Activated T-cell treated with anti-CD3 and anti-CD28 coated beads, Interleukin-2, amount 50 U/mL, for 48 hours (primary cell): ENCODE measurements at places on chromosomes 3 and 15.
A peak's percentile ranks its signal among the peaks of the same experiment; 100 is the strongest.

DNA sequence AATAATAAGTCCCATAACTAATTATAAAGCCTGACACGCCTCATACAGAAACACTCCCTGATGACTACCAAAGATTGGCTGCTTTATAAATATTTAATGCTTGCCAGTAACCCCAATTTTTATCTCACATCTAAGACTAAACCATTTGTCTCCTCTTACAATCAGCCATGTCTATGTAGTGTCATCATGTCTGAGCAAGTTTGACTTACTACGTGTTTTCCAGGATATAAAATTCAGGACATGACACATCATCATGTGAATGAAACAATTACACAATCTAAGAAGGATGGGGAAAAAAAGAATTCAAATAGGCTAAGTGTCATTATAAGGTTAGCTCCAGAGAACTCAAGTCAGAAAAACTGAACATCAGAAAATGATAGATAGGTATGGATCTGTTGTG lies 208.7 kb downstream of the MECOM start:
- DNase-seq: no peak

- DNase-seq: no peak
Observed at GRCh38 chr3:191303596-191303995, 25.6 kb upstream of the CCDC50 start.

DNA sequence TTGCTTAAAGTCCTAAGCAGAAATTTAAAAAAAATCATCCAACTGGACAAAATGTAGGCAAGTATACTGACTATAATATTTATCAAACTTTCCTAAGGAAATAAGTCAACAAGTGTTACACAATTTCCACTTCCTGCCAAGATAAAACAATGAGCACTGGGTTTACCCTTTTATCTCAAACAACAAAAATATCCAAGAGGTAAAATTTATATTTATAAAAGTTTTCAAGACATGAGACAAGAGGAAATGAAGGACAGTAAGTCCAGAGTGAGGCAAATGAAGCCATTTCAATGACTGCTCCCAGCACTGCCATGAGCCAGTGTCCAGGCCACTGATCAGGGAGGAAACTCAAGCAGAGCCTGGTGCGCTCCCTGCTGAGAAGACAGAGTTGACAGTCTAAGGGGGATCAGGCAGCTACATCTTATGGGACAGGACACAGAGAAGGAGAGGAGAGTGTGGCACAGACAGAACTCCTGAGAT lies 439.4 kb downstream of the RAP2B start:
- no peak for DNase-seq

- DNase-seq: no peak
Observed at GRCh38 chr3:9687514-9687913, 16.1 kb upstream of the CPNE9 start.

DNA sequence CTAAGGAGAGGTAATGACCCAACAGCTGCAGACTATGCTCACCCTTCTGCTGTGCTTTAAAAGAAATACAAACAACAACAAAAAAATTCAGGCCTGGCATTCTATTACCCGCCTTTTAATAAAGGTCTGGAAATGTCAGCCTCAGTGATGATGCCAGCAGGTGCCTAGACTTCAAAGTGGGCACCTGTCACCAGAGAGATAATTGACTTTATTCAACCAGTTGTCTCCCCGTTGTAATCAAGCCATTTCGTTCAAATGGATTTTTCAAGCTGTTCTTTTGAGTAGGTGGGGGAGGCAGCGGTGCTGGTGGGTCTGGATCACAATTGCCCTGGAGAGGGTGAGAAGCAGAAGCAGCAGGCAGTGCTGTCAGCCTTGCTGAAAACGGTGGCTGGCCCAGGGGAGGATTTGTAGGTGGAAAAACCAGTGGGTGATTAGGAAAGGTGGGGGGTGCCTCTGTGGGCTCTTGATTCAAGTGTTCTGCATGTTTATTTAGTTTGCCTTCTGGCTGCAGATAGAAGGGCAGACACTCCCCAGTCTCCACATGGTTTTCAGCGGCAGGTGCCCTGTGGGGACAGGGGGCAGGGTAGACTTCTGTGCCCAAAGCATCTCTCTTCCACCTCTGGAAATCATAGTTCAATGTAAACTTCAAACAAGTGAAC lies 300.2 kb upstream of the SLCO3A1 start:
- no peak for DNase-seq

DNA sequence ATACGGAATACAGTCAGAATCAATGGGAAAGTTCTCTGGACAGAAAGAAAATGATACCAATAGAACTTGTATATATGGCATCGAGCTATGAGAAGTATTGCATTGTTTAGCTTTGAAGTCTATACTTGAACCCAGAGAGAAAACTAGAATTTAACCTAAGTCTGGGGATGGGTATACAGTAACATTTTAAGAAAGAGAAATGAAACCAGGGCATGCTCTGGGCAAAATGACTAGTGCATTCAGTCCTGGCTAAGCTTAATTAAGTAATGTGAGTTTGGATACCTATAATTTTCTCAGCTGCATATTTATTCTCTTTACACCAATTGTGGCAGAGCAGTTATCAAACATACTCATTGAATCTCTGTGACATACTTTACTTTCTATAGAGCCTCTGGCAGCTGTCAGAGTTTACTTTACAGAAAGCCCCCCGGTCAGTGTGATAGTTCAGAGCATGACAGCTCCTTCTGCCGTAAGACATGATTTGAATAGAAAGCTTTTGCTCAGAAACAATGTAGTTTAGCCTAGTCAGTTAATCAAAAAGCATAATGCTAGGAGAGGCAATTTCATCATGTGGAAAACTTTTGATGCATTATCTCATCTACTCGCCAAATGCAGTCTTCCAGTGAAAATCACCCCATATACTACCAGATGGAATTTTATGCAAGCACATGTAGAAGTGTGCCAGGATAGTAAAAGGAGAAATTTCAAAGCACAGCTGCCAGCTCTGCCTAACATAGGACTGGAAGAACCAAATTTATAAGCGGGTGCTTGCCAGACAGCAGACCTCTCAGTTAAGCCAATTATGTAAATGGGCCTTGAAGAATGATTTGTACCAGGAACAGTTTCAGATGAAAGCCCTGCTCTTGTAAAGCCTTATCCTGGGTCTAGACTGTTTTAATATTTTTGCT lies 40.7 kb downstream of the OXSM start:
- DNase-seq: no peak

DNA sequence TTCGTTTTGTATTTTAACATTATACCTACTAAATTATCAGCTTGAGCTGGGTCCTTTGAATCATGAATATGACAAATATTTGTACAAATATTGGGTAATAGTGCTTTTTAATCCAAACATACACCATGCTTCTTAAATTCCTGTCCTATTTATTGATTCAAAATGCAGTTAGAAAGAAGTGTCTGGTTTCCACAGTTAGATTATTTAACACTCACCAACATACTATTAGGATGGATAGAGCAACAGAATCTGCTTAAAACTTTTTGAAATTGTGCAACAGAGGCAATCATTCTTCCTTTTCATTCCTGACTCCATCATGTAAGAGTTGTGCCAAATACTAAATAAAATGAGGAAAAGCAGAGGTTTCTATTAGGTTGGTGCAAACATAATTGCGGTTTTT lies 281.2 kb downstream of the LSAMP start:
- no peak for DNase-seq

- peak; percentile 54 for DNase-seq
Observed at GRCh38 chr3:16467393-16467792, 46.1 kb downstream of the RFTN1 start.

- DNase-seq: no peak
Observed at GRCh38 chr3:106729481-106729880, 647.8 kb upstream of the CCDC54 start.

DNA sequence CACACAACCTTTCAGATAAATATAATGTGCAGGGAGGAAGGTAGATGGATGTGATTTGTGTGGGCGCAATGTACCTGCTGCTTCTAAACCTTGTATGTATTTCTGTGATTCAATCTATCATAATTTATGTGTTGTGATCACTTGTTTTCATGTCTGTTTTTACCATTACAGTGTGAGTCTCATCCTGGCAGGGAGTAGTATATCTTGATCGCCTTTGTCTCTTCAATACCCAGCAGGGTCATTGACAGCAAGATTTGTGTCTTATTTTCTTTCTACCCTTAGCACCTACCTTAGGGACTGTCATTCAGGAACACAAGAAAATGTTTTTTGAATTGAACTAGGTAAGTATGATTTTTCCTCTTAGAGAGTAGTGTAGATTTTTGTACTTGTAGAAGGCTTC lies 83.7 kb upstream of the SELENOK start:
- no peak for DNase-seq

GRCh38 chr3:46669191-46669999 lies 24.1 kb downstream of the ALS2CL start:
- DNase-seq: no peak

- DNase-seq: peak; percentile 58
Observed at GRCh38 chr3:127671523-127672428, 976 bp upstream of the ABTB1 start.

DNA sequence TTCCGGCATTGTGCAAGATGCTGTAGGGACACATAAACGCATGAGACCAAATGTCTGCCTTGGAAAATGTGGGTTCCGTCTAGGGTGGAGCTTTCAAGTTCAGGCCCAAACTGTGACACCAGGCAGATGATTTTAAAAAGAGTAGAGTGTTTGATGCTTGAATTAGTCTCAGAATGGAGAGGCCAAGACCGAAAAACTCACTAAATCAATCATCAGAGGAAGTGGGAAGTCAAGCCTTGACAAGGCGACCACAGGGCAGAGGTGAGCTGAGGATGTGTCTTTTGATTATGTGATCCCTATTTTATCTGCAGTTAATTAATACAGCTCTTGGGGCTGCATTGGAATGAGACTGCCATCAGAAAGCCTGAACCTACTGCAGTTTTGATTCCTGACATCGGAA lies 275.4 kb downstream of the ABHD5 start:
- no peak for DNase-seq

DNA sequence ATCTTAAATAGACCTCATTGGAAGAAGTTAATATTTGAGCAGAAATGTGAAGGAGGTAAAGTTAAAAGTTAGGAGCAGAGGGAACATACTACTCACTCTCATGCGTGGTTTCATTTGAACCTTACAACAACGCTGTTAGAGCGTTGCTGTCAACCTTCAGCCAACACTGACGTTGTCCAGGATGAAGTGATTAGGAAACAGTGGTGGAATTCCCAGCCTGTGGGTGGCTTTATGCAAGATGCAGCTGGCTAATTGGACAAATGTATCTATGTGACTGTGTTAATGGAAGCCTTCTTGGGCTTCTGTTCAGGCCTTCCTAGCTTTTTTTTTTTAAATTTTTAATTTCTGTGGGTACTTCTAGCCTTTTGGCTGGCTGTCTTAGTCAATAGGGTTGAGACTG lies 40.5 kb downstream of the PTPRG start:
- no peak for DNase-seq

- no peak for DNase-seq
Observed at GRCh38 chr15:69988541-69989225, 109.0 kb downstream of the TLE3 start.

GRCh38 chr15:65653341-65653740 lies 31.6 kb downstream of the SLC24A1 start:
- DNase-seq: no peak

- no peak for DNase-seq
Observed at GRCh38 chr15:34297059-34297458, 40.5 kb downstream of the SLC12A6 start.

- no peak for DNase-seq
Observed at GRCh38 chr3:112333381-112334317, 693 bp downstream of the CD200 start.

DNA sequence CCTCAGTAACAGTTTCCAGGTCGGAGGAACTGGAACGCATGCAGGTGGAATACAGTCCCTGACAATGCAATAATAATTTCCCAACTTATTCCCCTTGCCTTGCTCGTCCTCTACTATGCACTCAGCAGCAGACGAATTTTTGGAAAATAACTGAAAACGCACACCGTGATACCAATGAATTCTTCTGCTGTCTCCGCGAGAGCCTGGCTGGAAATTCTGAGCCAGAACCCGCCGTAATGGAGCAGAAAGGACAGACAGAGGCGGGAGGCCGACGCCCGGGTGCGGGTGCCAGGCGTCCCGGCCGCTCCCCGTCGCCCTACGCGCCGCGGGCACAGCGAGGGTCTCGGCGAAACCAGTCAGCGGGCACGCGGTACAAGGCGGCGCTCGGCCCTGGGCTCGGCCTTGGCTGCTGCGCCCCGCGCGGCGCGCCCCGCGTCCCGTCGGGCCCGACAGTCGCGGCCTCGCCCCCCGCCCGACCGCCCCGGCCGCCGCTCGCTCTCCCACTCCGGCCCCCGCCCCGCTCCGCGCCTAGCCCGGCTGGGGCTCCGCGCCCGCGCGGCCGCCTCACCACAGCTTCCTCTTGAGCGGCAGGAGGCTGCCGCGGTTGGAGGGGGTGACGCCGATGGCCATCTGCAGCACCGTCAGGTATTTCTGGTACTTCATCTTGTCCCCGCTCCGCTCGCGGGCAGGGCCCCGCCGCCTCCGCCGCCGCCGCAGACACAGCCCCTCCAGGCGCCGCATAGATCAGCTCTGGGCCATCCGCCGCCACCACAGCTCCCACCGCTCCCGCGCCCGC lies 114.5 kb upstream of the GOLGA8J start:
- no peak for DNase-seq

DNA sequence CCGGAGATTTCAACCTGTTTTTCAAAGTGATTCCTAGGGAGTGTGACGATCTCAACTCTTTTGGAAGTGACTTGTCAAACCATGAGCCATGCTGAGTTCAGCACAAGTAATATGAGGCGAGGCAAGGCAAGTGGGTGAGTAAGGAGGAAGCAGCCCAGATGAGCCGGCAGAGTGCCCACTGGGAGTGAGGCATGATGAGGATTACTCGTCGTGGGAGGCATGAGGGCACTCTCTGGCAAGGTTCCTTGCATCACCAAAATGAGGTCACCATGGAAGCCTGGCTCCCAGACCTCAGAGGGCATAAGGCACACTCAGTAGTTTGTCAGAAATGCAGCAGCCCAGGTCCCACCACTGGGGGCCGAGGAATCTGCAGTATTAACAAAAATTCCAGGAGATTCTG lies 636.1 kb downstream of the MAGI1 start:
- DNase-seq: no peak

DNA sequence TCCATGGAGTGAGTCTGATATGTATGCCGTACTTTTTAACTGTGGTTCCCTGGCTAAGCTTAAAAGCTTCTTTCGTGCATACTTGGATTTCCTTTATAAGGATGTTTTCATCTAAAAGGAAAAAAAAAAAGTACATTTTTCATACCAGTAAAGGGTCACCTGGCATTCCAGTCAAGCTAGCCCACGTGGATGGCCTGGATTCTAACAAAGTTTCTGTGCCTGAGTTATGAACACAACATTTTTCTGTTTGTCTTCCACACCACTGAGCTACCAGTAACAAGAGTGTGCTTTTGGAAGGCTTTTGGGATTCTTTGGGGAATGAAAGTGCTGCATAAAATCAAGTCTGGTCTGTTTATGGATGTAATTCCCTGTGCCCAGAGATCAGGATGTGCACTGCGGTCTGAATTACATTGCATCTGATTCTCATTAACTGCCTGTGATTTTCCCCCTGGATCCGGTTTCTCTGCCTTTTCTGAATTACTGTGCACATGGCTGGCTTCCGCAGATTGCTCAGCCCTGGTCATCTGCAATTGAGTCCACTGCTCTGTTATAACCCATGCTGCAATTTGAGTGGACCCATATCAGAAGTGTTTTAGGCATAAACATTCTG lies 38.2 kb upstream of the MAGI1 start:
- no peak for DNase-seq

GRCh38 chr15:80557441-80558234 lies 137.5 kb upstream of the ABHD17C start:
- DNase-seq: no peak
